Non-pigmented ciliary epithelial cell (primary cell): ENCODE measurements at places on chromosomes 1 and 21.

DNA sequence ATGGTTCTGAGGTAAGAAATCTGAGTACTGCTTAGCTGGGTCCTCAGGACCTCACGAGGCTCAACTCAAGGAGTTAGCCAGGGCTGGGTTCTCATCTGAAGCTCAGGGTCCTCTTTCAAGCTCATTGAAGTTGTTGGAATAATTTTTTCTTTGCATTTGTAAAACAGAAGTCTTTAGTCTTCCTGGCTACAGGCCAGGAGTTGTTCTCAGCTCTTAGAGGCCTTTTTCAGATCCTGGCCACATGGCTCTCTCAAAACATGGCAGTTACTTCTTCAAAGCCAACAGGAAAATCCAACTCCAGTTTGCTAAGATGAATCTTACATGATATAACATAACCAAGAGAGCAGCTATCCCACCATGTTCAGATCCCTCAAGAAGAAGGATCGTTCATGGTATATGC is 92.3 kb upstream of the CHODL start:
- DNase-seq, result no peak

DNA sequence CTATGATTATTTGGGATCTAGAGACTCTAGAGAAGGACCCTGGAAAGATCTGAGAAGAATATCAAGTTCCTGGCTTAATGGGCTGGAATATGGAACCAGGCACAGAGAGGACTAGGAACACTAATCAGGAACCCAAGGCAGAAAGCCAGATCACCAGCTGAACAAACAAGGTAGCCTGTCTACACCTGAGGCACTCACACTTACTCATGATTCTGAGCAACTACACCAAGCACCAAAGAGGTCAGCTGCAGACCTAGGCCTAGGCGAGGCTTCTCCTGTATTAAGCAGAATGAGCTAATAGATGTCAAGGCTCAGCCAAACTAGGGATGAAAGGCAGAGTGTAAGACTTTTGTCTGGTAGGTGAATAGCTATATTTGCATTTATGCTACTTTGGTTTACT is 368.1 kb downstream of the LTN1 start:
- DNase-seq, result no peak

DNA sequence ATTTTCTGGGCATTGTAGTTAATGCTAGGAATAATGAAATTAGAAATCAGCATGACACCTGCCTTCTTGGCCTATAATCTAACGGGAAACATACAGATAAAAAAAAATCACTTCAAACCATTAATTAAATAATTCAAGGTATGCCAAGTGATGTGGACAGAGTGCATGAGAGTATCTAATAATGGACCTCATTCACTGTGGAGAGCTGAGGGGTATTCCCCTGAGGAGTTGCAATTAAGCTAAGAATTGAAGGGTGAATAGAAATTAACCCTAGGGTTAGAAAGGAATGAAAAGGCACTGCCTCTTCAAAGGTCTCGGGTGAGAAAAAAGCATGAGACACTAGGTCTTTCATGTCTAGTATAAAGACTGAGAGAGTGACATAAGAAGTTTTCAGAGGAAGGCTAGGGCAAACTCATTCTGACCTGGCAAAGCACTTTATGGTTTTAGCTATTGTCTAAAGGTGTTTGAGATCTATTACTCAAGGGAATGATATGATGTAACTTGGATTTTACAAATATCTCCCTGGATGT is 466.1 kb downstream of the KCNT2 start:
- DNase-seq, result no peak

GRCh38 chr1:234409328-234409727 is 36.1 kb downstream of the COA6 start:
- DNase-seq, result peak; percentile 2

DNA sequence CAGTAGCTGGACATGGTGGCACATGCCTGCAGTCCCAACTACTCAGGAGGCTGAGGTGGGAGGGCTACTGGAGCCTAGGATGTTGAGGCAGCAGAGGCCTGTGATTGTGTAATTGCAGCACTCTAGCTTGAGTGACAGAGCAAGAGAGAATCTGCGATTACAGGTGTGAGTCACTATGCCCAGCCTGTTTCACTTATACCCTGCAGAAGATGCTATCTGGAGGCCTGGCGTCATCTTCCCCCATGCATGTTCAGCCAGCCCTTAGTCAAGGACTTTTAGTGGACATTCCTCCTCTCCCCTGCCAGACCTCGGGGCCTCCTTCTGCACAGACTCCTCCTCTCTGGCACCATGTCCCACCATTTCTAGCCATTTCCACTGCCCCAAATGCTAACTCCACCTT is 36.3 kb upstream of the RCC2 start:
- peak; percentile 23 for DNase-seq

- DNase-seq, result no peak
Observed at GRCh38 chr1:237005674-237006073, 1.4 kb upstream of the MT1HL1 start.

DNA sequence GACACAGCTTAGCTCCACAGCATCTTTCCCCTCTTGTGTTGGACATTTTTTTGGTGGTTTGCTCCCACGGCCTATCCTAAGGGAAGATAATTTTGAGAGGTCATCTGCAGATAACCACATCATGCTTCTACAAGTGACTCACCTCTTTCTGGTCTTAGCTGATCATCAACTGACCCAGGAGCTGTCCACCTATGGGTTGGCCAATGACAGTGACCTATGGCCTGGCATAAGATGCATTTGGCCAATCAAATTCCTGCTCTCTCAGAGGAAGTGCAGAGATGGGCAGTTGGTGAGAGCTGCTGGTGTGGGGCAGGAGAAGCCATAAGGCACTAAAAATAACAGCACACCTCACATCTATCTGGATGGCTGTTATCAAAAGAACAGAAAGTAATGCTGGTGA is 100.0 kb upstream of the CLDN14 start:
- DNase-seq, result no peak

DNA sequence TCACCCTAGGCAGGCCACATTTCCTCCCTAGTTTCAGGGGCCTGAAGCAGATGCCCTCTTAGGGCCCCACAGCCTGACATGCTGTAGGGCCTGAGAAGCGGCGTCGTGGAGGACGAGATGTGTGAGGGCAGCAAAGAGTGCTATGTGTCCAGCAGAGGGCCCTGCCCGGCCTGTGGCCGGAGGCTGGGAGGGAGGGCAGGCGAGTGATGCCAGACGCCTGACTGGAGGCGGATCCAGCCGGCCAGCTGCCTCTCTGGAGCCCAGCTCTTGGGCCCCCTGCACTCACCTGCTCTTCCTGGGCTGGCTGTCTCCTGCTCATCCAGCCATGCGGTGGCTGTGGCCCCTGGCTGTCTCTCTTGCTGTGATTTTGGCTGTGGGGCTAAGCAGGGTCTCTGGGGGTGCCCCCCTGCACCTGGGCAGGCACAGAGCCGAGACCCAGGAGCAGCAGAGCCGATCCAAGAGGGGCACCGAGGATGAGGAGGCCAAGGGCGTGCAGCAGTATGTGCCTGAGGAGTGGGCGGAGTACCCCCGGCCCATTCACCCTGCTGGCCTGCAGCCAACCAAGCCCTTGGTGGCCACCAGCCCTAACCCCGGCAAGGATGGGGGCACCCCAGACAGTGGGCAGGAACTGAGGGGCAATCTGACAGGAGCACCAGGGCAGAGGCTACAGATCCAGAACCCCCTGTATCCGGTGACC is at the start of gene GPR37L1:
Gene GPR37L1 (plus strand): TSS at position 279 of the 697 bp plus-strand sequence. CDS start 47 bp downstream, at position 326.
- DNase-seq, result no peak

- DNase-seq, result no peak
Observed at GRCh38 chr1:116997066-116997465, 4.5 kb upstream of the CD101 start.

DNA sequence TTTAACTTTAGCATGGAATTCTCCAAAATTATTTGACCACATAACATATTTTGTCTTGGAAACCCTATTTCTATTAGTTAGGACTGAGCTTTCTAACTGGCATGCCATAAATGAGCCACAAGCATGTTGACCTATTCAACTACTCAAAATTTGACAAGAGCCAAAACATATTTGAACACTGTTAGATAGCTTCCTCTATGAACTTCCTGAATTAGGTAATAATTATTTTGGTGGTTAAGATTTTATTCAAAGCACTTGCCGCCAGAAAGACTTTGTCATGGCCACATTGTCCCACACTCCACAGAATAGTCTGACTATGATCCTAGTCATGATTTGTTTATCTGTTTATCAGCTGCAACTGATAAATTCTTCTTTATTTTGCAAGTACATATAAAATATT is 23.1 kb upstream of the CTPS1 start:
- DNase-seq, result no peak

DNA sequence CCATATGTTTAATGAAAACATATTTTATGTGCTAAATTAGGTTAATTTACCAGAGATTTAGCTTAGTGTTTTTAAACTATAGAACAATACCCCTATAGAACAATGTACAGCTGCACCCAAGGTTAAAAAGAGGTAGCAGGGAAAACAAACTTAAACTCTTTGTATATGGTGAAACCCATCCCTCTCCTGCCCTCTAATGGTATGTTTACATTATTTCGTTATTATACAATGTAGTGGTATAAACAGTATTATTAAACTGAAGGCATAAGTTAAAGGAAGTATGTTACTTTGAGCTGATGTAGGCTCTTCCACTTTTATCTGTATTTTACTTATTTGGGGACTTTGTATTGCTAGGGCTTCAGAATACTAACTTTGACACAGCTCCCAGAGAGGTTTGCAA is 16.7 kb upstream of the ZYG11A start:
- DNase-seq, result no peak

DNA sequence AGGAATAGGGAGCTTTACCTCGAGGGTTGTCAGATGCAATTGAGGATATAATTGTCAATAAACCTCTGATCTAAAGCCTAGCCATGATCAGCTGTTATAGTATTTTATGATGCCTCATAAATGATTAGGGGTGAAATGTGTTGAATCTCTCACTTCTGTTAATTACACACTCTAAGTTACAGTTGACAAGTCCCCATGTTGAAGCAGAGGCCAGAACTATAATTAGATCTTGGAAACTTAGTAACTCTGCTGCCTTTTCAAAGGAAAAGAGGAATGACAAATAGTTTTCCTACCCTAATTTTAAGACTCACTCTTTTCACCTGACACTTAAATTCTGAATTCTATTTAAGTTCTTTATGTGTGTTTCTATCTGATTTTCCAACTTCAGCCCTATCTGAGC is 33.8 kb downstream of the CCSAP start:
- DNase-seq, result no peak

DNA sequence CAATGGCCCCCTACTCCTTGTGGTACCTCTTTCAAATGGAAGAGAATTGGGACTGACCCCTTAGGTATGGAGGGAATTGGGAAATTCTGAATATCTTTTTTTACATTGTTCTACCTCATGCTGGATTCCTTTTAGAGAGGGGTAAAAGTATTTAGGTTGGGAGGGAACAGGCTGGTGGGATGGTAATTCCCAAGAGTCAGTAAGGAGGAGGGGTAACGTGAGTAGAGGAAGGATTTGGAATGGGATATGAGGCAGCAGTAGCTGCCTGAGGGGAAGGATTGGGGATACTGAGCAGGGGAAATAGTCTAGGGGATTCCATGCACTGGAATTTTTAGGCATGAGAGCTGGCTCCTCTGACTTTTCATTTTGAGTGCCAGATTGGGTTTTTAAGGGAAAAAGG is 3.8 kb upstream of the AADACL3 start:
- DNase-seq, result no peak

DNA sequence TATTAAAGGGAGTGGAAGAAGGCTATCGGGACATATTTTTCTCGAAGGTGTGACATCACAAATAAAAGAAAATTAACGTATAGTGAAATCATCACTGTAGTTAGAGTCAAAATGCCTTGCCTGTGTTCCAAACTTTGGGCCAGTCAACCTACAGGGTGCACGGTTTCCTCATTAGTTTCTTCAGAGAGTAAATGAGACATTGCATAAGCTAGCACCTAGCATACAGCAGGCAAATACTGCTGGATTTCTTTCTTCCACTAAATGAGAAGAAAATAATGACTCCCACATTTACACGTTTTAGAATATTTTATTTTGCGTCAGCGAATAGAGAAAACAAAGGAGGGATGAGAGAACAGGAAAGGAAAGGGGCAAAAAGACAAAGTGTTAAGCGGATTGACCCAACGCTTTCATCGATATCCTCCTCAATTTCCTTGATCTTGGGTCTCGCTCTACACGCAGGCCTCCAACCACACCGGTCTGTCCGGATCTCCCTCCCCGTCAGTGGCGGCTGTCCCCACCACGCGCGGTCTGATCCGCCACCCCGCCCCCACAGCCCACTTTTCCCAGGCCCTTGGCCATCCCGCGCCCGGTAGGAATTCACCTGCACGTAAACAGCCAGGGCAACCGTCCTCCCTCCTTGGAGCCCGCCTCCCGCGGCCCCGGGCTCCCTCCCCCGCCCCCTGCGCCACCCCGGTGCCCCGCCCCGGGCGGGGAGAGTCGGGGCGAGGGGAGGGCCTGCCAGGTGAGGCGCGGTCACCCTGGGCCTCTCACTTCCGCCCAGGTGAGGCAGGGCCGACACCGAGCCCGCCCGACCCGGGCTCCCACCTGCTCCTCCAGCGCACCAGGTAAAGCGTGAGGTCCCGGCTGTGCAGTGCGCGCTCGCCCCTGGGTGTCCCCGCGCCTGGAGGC is at the start of gene PATJ:
Gene PATJ (plus strand): TSS at position 770 of the 909 bp plus-strand sequence. CDS start 20,413 bp downstream, outside the sequence.
- no peak for DNase-seq

DNA sequence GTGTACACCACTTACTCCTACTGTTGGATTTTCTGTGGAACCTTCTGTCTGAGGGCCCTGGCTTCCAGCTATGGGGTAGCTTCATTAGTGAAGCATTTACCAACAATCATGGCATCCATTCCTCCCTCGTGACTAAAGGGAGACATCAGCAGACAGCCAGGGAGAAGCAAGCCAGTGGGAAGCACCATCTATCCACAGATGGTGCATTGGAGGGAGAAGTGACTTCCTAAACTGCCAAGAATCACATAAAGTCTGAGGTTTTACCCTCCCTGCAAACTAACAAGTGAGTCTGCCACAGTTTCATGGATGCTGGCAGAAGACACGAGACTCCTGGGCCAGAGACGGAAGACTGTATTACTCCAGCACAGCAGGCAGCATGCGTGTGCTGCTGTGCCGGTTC is 31.4 kb downstream of the UMODL1 start:
- DNase-seq, result no peak

DNA sequence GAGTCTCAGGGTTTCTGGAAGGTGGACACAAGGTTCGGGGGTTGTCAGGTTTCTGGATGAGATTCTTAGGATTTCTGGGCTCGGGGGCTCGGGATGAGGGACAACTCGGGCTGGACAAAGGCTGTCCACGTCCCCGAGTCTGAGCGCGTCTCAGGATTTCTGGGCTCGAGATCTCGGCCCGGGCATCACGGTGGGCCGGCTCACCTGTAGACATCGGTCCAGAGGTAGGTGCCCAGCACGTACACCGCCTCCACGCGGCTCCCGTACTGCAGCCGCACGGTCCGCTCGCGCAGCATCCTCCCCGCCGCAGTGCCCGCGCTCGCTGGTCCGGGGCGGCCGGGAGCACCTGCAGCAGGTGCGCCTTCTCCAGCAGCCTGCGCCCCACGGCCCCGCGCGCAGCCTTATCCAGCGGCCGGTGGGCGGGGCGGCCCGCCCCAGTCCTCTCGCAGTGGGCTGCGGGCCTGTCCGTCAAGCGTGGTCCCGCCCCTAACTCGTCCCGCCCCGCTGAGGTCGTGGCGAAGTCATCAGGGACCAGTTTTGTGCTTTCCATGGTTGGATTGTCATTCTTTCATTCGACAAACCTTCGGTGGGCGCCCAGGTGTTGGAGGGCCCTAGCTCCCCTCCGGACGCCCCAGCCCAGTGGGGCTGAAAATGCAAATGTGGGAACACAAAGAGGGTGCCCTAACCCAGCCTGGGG is at the start of gene PADI2:
Gene PADI2 (minus strand): TSS at position 376 of the 697 bp plus-strand sequence. CDS start 80 bp downstream, at position 296.
- DNase-seq, result no peak

- peak; percentile 13 for DNase-seq
Observed at GRCh38 chr1:215744419-215744818, 177.3 kb downstream of the KCTD3 start.

- DNase-seq, result peak; percentile 36
Observed at GRCh38 chr21:46188226-46189212, 4.3 kb upstream of the SPATC1L start.
